ENCODE measurements at places on chromosomes 2 and 18.

DNA sequence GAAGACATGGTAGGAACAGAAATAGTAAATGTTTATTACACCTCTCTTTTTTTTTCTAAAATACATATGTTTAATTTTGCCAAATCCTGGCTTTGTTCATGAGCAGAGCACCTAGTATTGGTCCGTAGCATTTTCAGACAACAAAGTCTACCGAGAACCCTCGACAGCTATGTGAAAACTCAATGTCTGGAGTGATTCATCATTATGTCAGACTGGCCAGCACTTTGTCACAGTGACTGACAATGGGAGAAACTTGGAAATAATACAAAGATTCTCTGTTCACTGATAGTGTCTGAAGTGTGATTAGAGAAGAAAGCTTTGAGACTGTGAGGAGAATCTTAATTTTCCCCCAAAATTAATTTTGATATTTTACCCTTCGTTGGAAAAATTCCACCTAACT, 143.0 kb downstream of the HNMT start:
- DNase-seq = no peak

GRCh38 chr2:17627434-17627833, 86.9 kb downstream of the VSNL1 start:
- DNase-seq = no peak

- DNase-seq = peak; percentile 42
Measured at GRCh38 chr2:158998551-158999248, 30.3 kb downstream of the TANC1 start.

GRCh38 chr18:61833978-61834377, 58.8 kb downstream of the RNF152 start:
- no peak for DNase-seq

- DNase-seq = no peak
Measured at GRCh38 chr2:10355471-10356438, 53.1 kb downstream of the HPCAL1 start.

- DNase-seq = no peak
Measured at GRCh38 chr2:184835398-184835715, 237.0 kb downstream of the ZNF804A start.

- no peak for DNase-seq
Measured at GRCh38 chr18:80037869-80038630, 3.8 kb downstream of the RBFA start.

GRCh38 chr2:195610717-195611116, 46.3 kb upstream of the SLC39A10 start:
- DNase-seq = no peak

- DNase-seq = no peak
Measured at GRCh38 chr2:43102366-43103092, 123.9 kb downstream of the ZFP36L2 start.

DNA sequence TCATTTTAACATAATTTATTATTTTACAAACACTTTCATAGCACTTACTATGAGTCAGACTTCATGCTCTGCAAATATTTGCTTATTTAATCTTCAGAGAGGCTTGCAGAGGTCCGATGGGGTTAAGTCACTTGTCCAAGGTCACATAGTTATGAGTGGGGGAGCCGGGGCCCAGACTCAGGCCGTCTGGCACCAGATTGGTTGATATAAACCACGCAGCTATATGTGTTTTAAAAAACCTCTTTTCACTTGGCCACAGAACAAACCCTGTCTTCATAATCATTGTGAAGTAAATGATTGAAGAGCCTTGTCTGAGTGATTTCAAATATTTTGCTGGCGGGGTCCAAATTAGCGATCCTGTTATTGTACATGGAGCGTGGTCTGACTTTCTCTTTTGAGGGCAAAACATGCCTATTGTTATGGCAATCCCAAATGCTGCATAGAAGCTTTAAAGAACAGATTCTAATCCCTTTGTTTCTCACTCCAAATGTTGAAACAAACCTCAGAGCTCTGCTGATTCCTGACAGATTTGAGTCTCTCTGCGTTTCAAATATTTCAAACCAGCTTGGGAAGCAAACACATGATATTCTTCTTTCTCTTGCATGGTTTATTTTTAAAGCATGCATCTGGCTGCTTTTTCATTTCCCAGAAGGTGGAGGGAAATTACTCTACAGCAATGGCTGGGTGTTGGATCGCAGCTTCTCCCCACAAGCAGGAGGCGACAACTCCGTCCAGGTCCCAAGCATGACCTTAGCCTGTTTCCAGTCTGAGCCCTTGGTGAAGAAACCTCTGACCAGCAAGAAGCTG, 142.4 kb downstream of the DDX1 start:
- no peak for DNase-seq

DNA sequence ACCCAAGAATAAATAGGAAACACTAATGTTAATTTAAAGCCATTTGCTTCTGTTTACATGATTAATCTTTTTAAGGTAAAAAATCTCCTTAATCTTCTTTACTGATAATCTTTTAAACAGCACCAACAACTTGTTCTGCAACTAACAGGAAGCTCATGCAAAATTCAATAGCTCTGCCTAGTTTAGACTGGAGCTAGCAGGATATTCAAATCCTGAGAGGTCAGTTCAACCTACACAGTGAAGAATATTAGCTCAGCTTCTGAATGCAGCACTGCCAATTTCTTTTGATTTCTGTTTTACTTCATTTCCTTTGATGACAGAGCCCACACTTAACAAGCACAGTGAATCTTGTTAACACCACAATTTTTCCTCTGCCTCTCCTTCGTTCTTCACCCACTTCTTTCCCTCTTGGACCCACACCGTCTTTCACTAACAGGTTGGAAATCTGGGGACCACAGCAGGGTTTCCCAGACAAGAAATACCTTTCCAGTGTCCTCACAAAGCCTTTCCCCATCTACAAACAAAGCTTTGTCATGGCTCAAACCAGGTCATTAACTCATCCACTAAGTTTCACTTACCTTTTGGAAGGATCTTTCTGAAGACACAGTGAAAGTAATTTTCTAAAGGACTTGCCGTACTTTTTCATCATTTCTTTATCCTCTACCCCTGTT, 109.8 kb downstream of the STK39 start:
- no peak for DNase-seq

- DNase-seq = no peak
Measured at GRCh38 chr2:148416248-148416647, 228.3 kb upstream of the EPC2 start.

- no peak for DNase-seq
Measured at GRCh38 chr2:69344305-69344704, 42.7 kb downstream of the GFPT1 start.

GRCh38 chr2:233464531-233465240, 101.9 kb downstream of the USP40 start:
- no peak for DNase-seq

- DNase-seq = no peak
Measured at GRCh38 chr18:67318651-67319050, 197.9 kb downstream of the DSEL start.

DNA sequence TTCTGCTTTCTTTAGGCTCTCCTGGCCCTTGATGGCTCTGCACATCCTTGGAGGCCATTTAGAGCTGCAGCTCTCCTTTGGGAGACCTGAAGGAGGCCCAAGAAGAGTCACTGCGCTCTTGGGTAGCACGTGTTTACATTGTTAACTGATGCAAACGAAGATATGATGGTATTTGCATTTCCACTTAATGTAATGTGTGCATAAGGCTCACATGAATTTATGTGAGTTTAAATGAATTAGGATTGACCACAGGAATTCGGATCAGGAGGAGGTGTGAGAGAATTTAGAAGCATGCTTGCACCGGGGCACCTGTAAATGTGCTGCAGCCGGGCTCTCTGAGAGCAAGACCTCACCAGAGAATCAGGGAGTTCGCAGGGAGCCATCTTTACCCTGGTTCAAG, 7.5 kb downstream of the SH3RF3 start:
- no peak for DNase-seq

DNA sequence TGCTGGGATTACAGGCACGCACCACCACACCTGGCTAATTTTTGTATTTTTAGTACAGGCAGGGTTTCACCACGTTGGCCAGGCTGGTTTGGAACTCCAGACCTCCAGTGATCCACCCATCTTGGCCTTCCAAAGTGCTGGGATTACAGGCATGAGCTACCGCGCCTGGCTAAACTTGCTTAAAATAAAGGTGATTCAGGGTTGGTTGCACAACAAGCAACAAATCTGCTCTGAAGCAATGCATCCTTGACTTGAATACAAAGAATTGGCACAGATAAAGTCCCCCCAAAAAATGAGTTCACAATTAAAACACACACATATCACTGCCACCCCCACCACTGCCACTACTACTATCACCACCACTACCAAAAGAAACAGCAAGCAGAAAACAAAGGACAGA, 34.9 kb downstream of the CCDC88A start:
- no peak for DNase-seq

GRCh38 chr2:169916623-169917022, 89.4 kb downstream of the UBR3 start:
- DNase-seq = no peak

DNA sequence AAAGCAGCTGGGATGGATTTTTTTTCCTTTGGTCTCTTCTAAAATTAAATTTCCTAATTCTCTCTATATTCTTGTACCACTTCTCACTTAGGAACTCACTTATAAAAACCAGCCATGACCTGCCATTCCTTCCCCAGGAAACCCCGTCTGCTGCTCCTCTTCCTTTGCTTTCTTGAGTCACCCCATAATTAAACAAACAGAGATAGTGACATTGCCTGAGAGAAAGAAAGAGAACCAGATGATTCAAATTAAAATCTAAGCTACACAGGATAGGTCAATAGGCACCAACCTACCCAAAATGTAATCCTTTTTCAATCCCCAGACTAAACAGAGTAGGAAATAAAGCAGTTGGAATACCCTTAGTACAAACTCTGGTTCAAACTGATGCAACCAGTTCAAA, 9.7 kb downstream of the STK39 start:
- no peak for DNase-seq

DNA sequence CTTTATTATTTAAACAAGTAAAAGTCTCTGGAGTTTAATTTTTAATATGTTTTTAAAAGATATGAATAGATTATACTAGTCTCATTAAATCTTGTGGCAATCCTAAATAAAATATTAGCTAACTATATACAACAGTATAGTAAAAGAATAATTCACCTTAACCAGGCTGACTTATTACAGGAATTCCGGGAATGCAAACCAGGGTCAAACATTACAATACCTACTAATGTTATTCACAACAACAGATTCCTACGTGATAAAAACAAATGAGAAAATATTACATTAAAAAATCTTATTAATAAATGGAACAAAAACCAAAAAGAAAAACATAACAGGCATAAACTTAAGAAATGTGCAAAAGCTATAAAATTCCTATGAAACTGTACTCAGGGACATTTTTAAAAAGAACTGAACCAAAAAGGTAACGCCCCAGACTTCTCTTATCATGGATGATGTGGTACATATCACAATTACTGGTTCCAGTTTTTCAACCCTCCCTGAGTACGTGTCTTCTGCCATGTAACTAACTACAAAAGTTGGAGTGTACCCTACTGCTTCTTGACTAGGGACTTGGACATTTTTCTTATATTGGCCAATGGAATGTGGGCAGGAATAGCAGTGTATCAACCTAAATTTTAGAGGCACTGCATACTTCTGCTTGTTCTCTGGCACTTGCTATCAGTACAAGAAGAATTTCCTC, 20.2 kb downstream of the TTC21B start:
- no peak for DNase-seq

GRCh38 chr2:241598487-241598886, 38.5 kb downstream of the THAP4 start:
- no peak for DNase-seq

GRCh38 chr2:180322781-180323180, 315.7 kb upstream of the CWC22 start:
- no peak for DNase-seq

- DNase-seq = no peak
Measured at GRCh38 chr2:105765415-105766299, 20.9 kb downstream of the NCK2 start.

- no peak for DNase-seq
Measured at GRCh38 chr2:201936817-201937216, 96.8 kb upstream of the FZD7 start.

DNA sequence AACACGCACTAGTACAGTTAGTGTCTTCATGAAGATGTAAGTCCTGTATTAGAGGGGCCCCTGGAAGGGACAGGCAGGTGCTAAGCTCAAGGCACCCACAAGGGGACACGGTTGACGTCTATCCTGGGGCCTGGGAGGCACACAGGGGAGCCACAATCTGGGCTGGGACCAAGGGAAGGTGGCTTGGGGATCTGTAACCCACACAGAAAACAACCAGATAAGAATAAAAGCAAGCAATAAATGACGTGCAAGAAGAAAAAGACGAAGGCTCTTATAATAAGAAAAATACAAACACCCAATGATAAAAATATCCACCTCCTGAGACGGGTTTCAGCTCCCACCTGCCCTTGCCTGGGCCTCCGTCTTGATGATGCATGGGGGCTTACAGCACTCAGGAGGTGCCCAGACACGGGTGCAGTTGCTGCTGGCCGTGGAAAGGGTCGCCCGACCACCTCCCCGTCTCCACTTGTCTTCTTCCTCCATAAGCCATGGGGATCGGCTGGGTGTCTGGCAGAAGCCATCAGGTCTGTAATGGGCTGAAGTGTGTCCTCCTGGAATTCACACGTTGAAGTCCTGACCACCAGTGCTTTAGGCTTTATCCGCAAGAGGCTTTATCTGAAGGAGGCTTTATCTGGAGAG, 73.9 kb downstream of the TWIST2 start:
- DNase-seq = no peak

DNA sequence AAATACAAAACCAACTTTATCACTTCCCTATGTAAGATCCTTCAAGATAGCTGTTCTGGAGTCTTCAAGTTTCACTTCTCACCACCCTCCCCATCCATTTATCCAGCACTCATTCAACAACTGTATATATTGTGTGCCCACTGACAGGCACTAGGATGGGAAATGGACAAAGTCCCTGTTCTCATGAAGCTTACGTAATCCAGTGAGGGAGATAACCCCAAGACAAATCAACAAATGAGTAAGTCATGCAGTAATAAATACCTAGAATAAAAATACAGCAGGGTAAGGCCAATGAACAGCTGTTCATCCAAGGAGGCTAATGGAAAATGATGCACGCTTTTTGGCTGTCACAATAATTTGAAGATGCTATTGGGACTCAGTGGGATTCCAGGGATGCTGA, 133.8 kb downstream of the MEMO1 start:
- no peak for DNase-seq

DNA sequence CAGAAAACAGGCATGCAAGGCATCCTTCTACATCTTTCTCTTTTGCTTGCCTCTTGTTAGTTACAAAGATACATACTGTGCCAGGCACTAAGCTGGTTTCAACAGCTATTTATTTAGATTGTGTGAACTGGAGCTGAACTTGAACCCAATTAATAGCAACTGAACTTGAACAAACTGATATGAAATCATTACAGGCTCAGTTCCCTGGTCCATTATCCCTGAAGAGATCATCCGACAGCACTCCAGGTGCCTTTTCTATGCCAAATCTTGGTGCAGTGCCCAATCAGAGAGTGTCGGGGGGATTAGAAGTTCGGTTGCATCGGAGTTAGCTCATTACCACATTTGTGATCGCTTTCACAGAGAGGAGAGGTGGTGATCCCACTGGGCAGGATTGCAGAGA, 477.6 kb downstream of the PARD3B start:
- peak; percentile 16 for DNase-seq

GRCh38 chr2:241803387-241804325, 5.3 kb upstream of the NEU4 start:
- DNase-seq = peak; percentile 46

- DNase-seq = no peak
Measured at GRCh38 chr2:1869987-1870386, 125.7 kb upstream of the PXDN start.

GRCh38 chr2:73376681-73377080, 9.0 kb upstream of the ALMS1 start:
- no peak for DNase-seq

GRCh38 chr2:108182489-108182888, 57.3 kb upstream of the SULT1C3 start:
- no peak for DNase-seq

- no peak for DNase-seq
Measured at GRCh38 chr2:32746669-32747068, 118.8 kb downstream of the TTC27 start.
